ENCODE measurements at places on chromosomes 12 and 14. TPM values are rescaled to one million over a fixed set of nuclear protein-coding genes. Genes with fewer than 3 reads are reported as not detected.

DNA sequence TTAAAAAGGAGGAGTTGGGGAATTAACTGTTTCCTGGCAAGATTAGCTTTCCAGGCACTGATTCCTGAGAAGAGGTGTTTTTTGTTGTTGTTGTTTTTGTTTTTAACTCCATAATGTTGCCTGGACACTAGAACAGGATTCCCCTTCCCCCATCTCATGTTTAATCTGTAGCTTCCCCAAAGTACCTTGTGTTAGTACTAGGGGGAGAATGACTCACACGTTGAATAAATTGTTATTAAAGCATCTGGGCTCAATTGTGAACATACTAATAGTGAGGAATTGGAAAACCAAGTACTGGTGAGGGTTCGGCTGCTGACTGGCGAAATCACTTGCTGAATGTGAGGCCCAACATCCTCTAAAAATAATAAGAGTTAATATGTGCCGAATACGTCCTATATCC is 1.3 kb upstream of the GNG2 start:
- DNase-seq, result no peak

GRCh38 chr14:39268393-39268792 is 34.7 kb downstream of the MIA2 start:
- DNase-seq, result no peak

- DNase-seq, result no peak
Observed at GRCh38 chr12:101746196-101746595, 6.9 kb upstream of the SYCP3 start.

- no peak for DNase-seq
Observed at GRCh38 chr12:51196547-51196946, 21.3 kb downstream of the POU6F1 start.

- DNase-seq, result no peak
Observed at GRCh38 chr14:105026033-105026785, 5.3 kb upstream of the CDCA4 start.

DNA sequence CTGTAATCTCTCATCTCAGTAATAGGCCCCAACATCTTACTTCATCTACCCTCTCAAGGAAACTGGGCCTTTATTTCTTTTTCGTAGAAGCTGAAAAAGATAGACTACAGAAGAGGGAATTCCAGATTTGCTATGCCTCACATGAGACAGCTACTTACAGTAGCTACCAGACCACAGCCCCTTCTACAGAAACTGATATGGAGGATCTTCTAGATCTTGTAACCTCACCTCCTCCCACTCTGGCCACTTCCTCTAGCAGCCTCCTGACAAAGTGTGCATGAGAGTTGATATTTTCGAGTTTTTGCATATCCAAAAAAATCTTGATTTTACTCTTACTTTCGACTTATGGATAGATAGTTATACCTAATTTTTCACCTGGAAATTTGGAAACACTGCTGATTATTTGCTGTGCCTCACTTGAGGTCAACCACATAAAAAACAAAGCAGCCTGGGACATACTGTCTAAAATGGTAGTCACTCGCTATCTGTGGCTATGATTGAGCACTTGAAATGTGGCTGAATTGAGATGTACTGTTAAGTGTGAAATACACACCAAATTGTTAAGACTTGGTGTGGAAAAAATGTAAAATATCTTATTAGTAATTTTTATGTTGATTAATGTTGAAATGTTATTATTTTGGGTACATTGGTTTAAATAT is 86.3 kb upstream of the NID2 start:
- DNase-seq, result no peak

DNA sequence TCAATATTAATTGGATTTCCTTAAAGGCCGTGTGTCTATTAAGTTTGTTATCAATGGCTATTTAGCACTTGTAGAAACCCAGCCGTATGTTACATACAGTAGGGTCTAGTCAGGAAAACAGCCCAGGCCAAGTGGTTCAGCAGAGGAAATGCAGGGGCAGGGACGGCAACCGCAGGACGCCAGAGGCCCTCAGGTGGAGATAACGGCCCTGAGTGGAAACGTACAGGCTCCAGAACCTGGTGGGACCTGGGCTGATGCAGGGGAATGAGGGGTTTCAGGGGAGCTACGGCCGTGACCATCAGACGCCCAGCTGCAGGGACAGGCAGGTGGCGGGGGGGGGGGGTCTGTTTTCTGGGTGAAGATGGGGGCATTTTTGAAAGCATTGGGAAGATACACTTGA is 3.7 kb upstream of the ANKLE2 start:
- no peak for DNase-seq

GRCh38 chr14:36580856-36581831 is 1.3 kb downstream of the NKX2-8 start:
- no peak for DNase-seq

- DNase-seq, result no peak
Observed at GRCh38 chr14:75025082-75025481, 22.4 kb downstream of the EIF2B2 start.

GRCh38 chr12:10242539-10242938 is 29.9 kb downstream of the GABARAPL1 start:
- DNase-seq, result no peak

Gene NPAS3
- total RNA-seq, result 0.29 TPM

Gene LMO3
- 1.7 TPM for total RNA-seq

Gene COPZ1
- 86.5 TPM for total RNA-seq

Gene GZMB
- total RNA-seq, result not detected

Gene PLA2G1B
- total RNA-seq, result not detected

Gene NKX2-1
- not detected for total RNA-seq

Gene TSPAN19
- not detected for total RNA-seq

Gene FAR2
- 7.4 TPM for total RNA-seq
